Stimulated activated CD8-positive, alpha-beta memory T cell treated with anti-CD3 and anti-CD28 coated beads, Interleukin-4, amount 100 ng/mL, for 4 hours (primary cell): ENCODE measurements at places on chromosomes 5 and 9.

GRCh38 chr5:152061095-152061494 is 136.4 kb upstream of the GLRA1 start:
- no peak for DNase-seq

DNA sequence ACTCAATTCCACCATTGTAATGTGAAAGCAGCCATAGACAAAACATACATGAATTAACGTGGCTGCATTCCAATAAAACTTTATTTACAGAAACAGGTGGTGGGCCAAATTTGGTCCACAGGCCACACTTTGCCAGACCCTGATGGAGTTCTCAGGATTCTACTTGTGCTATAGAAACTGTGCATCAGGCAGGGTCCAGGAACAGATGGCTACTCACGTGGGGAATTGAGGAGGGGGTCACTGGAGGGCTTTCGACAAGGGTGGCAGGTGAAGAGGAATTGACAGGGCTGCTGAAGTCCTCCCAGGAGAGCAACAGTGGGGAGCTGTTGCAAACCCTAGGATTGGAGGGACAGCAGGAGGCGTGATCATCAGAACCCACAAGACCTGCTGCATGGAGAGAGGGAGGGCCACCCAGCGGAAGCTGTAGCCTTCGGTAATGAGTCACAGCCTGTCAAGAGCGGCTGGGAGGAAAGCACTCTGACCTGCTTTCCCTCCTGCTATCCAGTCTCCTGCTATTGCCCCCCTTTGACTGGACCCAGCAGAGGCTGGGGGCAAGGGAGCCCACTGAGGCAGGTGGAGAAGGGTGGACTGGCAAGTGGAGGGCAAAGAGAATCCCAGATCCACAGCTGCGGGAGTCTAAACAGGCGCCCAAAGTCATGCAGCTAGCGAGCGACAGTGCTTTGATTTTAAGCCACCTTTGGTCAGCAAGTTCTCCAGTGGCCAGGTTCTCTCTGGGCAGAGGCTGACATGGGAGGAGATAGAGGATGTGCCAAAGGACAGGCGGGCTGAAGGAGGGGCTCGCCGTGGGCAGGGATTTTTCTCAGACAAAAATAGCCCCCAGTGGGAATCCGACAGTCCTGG is 138.3 kb upstream of the SMIM23 start:
- DNase-seq: no peak

GRCh38 chr9:119483153-119483552 is 113.9 kb upstream of the BRINP1 start:
- DNase-seq: no peak

- no peak for DNase-seq
These were observed 225.4 kb upstream of the DAB2 start for GRCh38 chr5:39650008-39650762.
